ENCODE measurements at places on chromosomes 5 and 9.

DNA sequence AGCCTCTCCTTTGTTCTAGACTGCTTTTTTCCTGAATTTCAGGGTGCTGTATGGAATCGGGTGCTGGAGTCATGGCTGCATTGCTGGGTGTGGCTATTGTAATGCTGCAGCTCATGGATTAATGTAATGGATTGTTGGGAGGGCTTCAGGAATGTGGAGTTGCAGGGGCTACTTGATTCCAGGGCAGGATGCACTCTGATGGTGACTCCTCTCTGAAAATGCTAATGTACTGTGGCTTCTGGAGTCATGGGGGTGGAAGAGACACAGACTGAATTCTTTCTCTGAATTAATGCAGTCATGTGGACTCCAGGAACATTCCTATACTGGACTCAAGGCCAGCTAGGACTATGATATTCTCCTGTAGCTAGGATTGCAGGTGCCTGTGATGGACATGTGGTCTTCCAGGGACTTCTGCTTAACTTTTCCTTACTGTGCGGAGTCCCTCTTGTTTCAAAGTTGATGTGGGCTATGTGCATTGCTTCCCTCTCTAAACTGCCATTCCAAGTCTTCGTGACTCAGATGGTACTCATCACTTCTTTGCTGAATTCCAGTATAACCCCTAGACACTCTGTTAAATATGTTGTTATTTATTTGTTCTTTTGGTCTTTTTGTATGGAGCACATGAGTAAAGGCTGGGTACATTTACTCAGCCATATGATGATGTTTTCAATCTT, 396.2 kb downstream of the KCTD16 start:
- DNase-seq, result no peak

- no peak for DNase-seq
Observed at GRCh38 chr5:58793888-58794657, 211.2 kb downstream of the RAB3C start.

DNA sequence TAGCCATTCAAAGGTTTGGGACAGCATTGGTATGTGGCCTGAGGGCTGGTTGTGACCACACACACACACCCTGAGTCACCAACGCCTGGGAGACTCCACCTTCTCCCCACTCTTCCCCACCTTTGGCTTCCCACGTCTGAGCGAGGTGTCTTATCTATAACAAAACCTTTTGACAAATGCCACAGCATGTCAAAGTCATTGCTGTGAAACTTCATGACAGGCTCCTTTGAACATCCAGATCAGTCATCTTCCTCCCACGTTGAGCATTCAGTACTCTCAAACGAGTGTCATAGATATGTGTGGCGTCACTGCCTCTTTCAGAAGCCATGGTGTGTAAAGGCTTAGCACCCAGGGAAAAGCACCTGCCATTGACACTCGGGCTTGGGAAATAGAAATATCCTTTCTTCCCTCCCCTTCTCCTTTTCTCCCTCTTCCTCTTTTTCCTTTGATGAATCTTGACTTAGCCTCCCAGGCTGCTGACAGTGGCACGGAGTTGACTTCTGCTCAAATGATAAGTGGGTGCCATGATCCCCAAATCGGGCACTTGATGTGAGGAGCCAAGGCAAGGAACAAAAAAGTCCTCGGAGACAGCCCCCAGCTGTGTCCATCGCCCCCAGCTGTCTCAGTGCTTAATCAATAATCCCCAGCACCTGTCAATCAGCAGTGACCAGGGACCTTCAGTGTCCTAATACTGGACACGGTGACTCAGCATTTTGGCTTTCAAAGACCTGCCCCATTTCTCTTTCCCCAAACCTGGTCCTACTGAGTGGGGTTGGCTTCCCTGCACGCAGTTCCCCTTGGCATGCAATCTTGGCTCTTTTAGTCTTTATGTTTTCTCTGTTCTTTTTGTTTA, 114.8 kb downstream of the FGF18 start:
- DNase-seq, result no peak

GRCh38 chr5:56440871-56441740, 208.0 kb upstream of the ANKRD55 start:
- peak; percentile 93 for DNase-seq

DNA sequence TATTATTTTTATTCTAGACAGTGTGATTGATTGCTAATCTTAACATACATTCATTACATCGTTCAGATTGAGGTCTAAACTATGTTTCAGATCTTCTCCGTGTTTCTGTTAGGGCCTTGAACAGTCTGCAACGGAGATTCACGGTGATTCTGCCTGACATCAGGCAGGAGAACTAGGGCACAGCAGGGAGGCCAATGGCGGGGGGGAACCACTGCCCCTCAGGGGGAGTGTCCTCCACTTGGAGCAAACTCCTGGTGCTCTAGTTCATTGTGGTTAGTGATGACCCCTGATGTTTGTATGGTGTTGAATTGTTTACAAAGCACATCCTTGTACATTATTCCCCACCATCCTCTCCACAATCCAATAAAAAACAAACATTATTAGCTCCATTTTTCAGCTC, 173.5 kb downstream of the ZNF608 start:
- DNase-seq, result no peak

DNA sequence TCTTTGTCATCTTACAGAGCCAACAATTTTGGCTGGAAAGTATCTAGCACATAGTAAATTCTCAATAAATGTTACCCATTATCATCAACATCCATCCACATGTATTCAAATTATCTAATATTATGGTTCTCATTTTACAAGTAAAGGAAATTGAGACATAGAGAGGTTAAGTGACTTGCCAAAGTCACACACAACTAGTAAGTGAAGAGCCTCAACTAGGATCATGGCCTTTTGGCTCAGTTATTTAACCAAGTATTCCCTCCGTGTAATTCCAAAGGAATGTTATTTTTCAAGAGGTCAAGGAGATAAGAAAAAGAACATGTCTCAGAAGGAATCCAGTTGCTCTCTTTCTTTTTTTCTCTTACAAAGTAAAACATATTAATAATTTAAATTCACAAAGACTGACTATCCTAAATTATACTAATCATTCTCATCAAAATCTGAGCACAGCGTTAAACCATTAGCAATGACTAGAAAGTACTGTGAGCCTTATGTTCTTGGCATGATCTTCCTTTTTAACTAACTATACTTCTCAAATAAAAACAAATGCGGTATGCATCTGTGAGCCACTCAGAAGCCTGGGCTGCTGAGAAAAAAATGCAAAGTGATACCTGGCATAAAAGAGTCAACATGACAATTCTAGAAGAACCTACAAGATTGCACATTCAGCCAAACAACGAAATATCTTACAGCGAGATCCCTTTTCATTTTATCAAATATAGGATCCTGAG, 350.9 kb downstream of the GLIS3 start:
- no peak for DNase-seq

- no peak for DNase-seq
Observed at GRCh38 chr9:76086539-76086938, 196.1 kb downstream of the PCSK5 start.

DNA sequence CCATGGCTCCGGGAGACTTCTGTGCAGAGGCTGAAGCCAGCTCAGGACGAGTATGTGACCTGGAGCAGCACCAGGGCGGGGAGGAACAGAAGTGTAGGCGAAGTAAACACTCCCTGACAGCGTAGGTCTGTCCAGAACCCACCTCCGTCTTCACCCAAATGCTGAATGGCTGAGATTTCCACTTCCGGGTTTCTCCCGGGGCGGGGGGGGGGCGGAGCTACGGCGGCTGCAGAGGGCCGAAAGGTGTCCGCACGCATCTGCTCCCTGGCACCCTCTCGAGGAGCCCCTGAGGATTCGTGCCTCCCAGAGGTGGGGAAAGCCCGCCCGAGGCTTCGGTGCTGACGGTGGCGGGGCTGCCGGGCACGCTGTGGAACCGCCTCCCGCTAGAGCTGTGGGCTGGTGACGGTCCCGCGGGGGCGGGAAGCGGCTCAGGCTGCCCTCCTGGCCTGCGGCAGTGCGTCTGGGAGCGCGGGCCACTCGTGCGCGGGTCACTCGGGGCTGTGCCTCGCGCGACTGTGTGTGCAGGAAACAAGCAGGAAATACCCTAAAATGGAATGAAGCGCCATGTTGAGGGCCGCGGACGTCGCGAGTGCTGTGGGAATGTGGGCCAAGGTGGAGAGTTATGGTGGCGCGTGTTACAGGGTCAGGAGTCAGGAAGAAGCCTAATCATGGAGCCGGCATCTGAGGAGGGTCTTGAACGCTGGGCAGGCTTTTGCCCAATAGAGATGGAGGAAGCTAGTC, 1425.4 kb downstream of the FOXD4L5 start:
- peak; percentile 41 for DNase-seq

DNA sequence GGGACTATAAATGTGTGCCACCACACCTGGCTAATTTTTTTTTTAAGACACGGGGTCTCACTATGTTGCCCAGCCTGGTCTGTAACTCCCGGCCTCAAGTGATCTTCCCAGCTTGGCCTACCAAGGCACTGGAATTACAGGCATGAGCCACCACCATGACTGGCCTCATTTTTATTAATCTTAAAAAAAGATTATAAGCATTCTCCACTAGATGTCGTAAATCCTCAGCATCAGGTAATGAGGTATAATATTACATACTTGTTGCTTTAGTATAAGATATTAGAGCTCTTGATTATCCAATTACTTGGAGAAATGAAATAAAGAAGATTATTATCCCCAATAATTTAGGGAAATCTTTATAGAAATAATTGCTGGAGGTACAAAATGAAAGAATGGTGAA, 78.2 kb upstream of the HTR1A start:
- DNase-seq, result no peak

All from fibroblast of gingiva (primary cell).